ENCODE measurements at places on chromosomes 11 and 22. TPM values are rescaled to one million over a fixed set of nuclear protein-coding genes. Genes with fewer than 3 reads are reported as not detected.

DNA sequence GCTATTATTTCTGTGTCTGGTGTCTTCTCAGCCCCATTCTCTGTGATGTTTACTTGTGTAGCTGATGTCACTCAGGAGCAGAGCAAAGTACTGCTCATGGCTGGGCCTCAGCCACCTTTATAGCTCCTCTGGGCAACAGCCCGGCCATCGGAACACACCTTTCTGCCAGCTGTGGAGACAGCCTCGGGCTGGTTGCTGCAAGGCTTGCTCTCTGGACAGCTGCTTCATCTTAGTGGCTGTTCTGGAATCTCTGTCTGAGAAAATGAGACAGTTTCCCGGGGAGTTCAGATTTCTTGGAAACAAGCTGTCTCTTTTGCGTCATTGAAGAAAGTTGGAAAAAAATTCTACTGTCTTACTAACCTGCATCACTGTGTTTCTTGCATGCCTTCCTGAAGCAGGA, 20.0 kb downstream of the THY1 start:
- DNase-seq = no peak

DNA sequence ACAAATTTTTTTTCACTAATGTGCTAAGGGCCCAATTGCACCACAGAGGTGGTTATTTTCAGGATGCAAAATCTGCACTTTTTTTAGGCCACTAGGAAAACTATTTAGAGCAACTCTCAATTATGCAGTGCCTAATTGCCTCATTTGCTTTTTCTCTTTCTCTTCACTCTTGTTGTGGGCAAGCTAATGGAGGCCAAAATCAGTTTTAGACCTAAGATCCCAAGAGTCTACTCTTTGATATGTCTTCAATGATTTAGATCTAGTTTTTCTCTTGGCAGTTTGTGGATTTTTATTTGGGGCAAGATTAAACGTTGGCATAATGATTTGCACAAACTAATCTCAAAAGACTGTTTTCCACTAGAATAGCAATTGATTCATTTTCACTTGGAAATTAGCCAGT, 1996.9 kb downstream of the LRRC4C start:
- no peak for DNase-seq

- DNase-seq = no peak
These were observed 31.2 kb downstream of the KCNJ1 start for GRCh38 chr11:128835741-128836430.

DNA sequence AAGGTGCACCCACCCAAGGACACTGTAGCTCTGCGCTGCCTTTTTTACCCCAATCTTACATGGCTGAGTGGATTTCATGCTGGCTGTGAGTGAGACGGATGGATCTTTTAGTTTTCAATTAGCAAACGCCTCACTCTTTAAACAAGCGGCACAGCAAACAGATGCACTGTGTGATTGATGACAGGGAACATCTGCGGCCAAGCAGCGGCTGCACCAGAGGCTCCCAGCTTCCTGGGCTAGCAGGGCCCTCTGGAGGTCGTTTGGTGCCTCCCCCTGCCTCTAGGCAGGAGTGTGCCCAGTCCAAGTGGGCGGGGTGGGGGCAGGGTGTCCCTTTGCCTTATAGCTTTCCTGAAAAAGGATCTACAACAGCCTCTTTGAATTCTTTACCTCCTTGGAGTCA, 2.1 kb upstream of the DRD2 start:
- DNase-seq = no peak

- no peak for DNase-seq
These were observed 1005.8 kb upstream of the CCDC90B start for GRCh38 chr11:84292006-84292405.

DNA sequence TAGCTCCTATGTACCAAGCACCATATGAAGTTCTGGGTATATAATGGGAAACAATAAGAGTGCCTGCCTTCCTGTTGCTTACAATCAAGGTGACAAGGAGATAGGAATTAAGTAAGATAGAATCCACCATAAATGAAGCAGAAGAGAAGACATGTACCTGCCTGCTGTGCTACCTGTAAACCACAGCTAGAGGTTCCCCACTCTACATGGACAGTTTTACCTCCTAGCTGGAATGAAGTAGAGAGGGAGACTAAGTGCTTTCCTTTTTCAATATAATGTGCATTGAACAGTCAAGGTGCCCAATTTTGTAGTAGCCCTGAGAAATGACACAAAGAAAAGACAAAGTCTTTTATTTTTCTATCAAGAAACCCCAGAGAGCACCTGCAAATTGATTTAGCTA, 984.6 kb downstream of the DLG2 start:
- DNase-seq = no peak

DNA sequence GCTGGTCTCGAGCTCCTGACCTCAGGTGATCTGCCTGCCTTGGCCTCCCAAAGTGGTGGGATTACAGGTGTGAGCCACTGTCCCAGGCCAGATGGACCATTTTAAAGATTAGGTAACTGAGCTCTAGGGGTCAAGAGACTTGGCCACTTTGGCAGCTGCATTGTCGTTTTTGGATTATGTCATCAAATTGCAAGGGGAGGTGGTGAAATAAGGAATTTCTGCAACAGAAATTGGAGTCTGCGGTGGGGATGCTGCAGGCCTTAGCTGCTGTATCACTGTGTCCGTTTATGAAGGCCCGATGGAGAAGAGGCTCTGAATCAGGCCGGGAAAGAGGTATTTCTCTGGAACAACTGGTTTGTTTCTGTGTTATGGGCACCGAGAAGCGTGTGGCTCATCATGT, 34.6 kb downstream of the PTPRJ start:
- DNase-seq = no peak

TMA7B gene
- 1.7 TPM for total RNA-seq

CTSF gene
- 0.73 TPM for total RNA-seq

LMO2 gene
- not detected for total RNA-seq

KCNJ11 gene
- 0.83 TPM for total RNA-seq

APOBEC3F gene
- total RNA-seq = 23.8 TPM

MS4A7 gene
- not detected for total RNA-seq

All from activated T-helper 2 cell treated with anti-CD3 and anti-CD28 coated beads, Interferon-gamma antibody, Interleukin-2, Interleukin-4, amounts not matched to agents 10 μg/mL and 5 μg/mL and 100 μg/mL, durations not matched to agents 14 hours and 24 hours and 36 hours (primary cell).